WERI-Rb-1 (cell line): ENCODE measurements at places on chromosomes 11 and 22.

GRCh38 chr11:128733440-128734102 is 39.7 kb downstream of the FLI1 start:
- DNase-seq: no peak

- DNase-seq: no peak
Measured at GRCh38 chr22:41289671-41290070, 3.7 kb upstream of the RANGAP1 start.

- DNase-seq: no peak
Measured at GRCh38 chr11:26992031-26992541, 1.8 kb upstream of the FIBIN start.

- no peak for DNase-seq
Measured at GRCh38 chr11:35764417-35764816, 101.8 kb downstream of the TRIM44 start.

- no peak for DNase-seq
Measured at GRCh38 chr22:40328546-40329456, 17.5 kb upstream of the ADSL start.

- DNase-seq: no peak
Measured at GRCh38 chr11:66857234-66857926, 516 bp downstream of the LRFN4 start.

DNA sequence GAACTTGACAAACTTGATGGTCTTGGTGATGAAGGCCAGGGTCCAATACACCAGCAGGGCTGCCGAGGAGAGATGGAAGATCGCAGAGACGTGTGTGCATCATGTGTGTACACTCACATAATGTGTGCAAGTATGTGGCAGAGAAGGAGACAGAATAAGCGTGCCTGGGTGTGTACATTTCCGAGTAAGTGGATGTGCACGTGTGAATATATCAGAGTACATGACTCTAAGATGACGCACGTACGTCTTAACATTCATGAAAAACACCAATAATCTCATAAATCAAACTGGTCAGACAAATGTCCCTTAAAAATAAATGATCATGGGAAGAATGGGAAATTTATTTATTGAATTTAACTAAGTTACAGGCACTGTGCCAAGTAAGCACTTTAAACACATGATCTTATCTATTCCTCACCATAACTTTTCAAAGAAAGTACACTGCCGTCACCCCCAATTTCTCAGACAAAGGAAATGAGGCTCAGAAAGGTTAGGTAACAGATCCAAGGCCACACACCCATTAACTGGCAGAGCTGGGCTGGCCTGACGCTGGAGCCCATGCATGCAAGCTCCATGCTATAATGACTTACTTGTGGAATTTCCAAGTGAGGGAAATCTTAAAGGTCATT is 13.0 kb downstream of the ABCC8 start:
- DNase-seq: no peak

- DNase-seq: no peak
Measured at GRCh38 chr11:92462821-92463220, 238.2 kb downstream of the FAT3 start.

GRCh38 chr11:44954051-44954906 is 3.6 kb upstream of the TP53I11 start:
- DNase-seq: peak; percentile 52

DNA sequence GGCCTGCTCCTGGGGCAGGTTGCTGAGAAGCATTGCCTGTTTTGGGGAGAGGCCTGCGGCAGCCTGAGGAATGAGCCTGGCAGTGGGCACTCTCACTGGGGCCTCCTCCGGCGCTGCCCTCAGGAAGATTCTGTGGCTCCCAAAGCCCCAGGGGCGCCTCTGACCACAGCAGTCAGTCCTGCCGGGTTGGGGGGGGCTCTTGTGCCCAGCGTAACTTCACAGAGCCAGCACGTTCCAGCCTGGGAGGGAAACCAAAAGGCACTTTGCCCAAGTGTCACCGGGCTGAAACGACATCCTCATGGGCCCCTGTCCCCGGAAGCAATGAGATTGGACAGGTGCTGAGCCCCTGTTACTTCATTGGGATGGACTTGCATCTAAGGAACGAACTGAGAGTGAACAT is 4.3 kb upstream of the LRP5 start:
- DNase-seq: no peak

GRCh38 chr11:22389526-22390282 is 51.5 kb downstream of the SLC17A6 start:
- no peak for DNase-seq

DNA sequence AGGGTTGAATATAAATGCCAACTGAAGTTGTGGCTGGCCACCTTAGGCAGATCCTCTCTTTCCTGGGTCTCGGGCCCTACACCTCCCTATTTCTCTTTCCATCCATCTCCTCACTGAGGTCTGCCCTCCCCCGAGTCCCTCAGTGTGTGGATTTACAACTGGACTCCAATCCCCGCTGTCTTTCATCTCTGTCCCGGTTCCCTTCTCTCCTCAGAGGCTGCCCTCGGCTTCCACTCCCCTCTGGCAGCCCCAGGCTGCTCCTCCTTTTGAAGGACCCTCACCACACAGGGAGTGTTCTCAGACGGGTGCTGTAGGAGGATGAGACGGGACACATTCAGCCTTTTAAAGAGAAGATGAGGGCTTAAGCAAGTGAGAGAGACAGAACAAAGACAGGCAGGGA is 167.1 kb downstream of the ST3GAL4 start:
- DNase-seq: no peak

DNA sequence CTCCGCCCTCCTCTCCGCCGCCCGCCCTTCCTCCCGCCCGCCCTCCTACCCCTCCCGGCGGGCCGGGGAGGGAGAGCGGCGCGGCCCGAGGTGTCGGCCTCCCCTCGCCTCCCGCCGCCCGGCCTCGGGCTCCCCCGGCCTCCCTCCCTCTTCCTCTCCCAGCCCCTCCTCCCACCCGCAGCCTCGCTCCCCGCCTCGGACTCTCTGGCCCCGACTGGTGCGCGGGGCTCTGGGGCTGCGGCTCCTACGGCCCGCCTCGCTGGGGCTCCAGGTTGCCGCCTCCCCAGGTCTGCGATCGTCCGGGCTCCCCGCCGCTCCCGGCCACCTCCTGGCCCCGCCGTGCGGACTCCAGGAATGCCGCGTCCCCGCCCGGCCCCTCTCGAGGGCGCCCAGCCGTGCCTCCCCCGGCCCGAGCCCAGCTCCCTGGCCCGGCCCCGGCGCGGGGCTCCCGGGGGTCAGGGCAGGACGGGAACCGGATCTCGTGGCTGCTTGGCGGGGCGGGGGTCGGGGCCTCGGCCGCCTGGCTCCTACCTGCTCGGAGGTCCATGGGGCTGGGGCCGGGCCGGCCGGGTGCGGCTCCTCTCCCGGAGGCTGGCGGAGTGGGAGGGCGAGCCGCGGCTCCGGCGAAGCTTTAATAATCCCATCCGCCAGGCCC is at the start of gene CLCF1:
Gene CLCF1 (minus strand): TSS at position 606 of the 655 bp plus-strand sequence. CDS start 59 bp downstream, at position 547.
- peak; percentile 68 for DNase-seq

DNA sequence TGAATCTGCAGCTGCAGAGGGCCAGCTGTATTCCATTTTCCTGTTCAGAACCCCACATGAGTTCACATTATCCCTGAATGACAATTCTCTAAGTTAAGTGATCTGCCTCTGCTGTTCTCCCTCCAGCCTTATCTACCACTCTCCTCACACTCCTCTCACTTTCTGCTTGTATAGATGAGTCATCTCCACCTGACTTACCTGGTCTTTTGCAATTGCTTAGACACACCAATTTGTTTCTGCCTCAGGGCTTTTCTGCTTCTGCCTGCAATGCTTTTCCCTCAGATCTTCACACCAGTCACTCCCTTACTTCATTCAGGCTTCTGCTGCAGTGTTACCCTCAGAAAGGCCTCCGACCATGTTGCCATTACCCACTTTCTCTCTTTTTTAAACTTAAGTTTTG is 118.1 kb downstream of the ATM start:
- DNase-seq: no peak

- no peak for DNase-seq
Measured at GRCh38 chr11:128705124-128705920, 11.4 kb downstream of the FLI1 start.

DNA sequence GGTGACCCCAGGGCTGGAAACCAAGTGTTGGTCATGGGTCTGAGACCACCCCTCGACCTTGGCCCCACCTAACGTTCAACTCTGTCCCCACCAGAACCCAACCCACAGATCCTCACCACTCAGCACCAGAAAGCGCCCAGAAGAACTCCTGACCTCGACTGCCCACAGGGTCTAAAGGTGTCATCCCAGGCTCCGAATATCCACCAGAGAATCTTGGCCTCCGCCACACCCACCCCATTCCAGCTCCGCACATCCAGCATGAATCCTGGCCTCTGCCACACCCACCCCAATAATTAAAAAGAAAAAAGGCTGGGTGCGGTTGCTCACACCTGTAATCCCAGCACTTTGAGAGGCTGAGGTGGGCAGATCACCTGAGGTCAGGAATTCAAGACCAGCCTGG is 1.3 kb downstream of the CERK start:
- no peak for DNase-seq

DNA sequence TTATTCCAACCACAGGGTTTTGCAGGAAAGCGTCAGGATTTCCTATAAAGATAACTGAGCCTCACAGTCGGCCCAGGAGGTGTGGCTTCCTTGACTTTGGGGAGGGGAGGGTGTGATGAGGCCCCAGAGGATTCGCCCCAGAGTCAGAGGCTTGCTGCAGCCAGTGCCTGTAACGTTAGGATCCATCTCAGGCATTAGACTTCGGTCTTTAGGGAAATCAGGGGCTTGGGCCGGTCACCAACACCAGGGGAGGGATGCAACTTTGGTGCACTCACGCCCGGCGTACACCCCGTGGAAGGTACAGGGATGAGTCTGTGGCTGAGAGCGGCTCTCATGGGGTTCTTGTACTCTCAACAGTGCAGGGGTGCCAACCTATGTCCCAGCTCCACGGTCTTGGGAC is 5.7 kb upstream of the ANO1 start:
- no peak for DNase-seq
